ENCODE measurements at places on chromosomes 6 and 20.

DNA sequence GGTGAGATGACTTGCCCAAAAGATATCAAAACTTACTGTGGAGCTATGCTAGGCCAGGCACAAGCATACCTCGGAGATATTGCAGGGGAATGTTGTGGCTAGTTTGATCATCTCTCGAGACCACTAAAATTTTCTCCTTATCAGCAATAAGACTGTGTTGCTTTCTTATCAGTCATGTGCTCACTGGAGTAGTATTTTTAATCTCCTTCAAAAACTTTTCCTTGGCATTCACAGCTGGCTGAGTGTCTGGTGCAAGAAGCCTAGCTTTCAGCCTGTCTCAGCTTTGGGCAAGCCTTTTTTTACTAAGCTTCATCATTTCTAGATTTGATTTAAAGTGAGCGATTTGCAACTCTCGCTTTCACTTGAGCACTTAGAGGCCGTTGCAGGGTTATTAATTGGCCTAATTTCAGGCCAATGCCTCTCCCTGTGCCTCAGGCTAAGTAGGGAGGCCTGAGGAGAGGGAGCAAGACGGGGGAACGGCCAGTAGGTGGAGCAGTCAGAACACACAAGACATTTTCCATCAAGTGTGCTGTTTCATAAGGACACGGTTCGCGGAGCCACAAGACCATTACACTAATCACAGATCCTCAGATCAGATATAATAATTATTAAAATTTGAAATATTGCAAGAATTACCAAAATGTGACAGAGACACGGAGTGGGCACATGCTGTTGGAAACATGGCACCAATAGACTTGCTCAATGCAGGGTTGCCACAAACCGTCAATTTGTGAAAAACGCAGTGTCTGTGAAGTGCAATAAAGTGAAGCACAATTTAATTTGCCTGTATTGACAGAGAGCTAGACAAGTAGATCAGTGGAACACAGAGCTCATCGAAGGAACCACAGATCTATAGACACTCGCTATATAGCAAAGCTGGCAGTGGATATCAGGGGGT, 106.8 kb upstream of the SIRPG start:
- peak; percentile 67 for DNase-seq

GRCh38 chr20:17519606-17520285, 11.4 kb downstream of the BFSP1 start:
- DNase-seq, result no peak

DNA sequence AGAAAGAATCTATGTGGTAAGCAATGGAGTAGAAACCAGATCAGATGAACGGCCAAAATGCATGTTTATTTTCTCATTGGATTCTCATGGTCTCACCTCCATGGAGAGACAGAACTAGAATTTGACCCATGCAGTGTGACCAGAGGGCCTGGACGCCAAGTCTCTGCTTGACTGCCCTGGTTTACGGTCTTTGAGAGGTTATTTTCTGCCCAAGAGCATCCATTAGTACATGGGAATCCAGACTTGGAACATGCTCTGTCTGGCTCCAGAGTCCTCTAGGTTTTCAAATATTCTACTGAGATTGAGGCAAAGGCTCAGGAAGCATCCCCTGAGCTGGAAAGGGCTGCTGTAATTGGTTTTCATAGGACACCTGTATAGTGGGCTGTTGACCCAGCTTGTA, 45.5 kb upstream of the UST start:
- DNase-seq, result no peak

DNA sequence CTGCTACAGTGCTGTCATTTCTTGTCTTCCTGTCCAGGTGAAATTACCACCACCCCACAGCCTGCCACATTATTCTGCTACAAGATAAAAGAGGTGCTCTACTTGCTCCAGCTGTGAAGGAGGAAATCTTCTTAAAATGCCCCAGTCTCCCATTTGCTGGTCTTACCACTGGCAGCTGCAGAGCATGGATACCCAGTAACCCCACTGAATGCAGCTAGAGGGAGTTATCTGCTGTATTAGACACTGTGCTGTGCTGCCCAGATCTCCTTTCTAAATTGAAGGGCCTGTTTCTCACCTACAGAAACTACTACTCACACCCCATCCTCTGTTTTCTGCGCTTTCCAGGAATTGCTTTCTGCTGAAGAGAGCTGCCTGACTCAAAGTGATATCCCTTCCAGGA, 517.8 kb downstream of the PKHD1 start:
- no peak for DNase-seq

DNA sequence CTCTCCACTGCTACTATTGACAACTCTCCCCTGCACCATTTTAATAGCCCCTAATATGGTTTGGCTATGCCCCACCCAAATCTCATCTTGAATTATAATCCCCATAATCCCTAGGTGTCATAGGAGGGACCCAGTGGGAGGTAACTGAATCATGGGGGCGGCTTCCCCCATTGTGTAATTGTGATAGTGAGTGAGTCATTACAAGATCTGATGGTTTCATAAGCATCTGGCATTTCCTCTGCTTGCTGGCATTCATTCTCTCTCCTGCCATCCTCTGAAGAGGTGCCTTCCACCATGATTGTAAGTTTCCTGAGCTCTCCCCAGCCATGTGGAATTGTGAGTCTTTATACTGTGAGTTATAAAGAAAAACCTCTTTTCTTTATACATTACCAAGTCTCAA, 74.1 kb upstream of the TCF21 start:
- DNase-seq, result no peak

DNA sequence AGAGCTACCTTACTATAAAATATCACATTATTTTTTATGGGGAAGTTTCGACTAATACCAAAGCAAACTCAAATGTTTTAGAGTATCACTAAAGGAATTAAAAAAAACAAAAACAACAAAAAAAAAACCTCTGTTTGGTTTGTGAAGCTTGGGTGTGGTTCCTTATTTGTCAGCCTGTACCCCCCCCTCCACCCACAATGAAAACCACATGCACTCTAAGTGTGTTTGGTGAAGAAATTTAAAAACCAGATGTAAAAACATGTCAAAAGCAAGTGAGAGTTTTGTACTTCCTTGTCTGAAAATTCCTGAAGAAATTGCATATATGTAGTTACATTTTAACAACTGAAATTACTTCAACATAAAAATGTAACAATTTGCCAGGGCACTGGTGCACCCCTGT, 3.1 kb downstream of the STK38 start:
- DNase-seq, result no peak

GRCh38 chr6:84547341-84547801, 217.0 kb downstream of the TBX18 start:
- DNase-seq, result no peak

DNA sequence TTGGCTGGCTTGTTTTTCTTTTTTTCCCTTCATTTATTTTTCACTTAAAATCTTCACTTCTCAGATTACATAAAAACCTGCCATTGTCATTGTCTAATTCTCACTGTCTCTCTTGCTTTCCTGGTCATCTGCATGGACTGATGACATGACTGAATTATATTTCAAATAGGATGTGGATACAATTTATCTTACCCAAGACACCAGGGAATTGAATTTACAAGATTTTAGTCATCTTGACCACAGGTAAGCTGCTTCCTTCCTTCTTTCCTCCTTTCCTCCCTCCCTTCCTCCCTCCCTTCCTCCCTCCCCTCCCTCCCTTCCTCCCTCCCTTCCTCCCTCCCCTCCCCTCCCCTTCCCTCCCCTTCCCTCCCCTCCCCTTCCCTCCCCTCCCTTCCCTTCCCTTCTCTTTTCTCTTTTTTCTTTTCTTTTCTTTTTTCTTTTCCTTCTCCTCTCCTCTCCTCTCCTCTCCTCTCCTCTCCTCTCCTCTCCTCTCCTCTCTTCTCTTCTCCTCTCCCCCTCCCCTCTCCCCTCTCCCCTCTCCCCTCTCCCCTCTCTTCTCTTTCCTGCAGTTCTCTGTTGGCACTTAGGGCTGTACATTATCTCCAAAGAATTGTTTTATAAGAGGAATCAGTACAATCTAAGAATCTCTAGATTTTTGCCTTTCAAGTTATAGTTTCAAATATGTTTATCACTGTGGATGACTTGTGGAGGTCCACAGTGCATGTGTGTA, 171.5 kb downstream of the CARMIL1 start:
- no peak for DNase-seq

DNA sequence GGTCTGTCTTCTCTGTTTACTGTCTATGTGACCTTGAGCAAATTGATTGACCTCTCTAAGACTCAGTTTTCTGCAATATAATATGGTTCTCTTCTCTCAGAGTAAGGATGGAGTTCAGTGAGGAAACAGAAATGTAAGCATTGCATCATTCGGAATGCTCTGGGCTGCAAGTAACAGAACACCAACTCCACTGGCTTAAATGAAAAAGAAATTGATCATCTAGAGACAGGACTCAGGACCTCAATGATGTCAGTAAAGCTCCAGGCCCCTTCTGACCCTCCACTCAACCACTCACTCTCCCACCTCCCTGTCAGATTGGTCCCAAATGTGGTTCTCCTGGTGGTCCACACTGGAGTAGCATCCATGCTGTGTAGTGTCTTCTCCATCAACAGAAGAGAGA, 31.9 kb downstream of the FAM110A start:
- DNase-seq, result no peak

DNA sequence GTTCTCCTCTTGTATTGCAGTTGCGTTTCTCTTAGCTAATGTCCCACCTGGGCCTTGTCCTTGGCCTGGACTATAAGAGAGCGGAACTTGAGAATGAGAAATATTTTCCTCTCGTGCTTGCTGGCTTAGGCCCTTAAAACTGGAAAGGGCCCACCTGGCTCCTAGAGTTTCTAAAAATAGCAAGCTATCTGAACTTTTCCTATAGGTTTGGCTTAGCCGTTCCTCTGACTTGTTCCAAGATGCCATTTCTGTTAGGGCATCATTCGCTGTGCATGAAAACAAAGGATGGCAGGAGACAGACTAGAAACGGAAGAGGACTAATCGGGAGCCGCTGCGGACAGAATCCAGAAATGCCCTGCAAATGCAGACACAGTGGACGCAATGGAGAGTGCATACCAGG, 4.5 kb downstream of the RIPOR3 start:
- peak; percentile 91 for DNase-seq

DNA sequence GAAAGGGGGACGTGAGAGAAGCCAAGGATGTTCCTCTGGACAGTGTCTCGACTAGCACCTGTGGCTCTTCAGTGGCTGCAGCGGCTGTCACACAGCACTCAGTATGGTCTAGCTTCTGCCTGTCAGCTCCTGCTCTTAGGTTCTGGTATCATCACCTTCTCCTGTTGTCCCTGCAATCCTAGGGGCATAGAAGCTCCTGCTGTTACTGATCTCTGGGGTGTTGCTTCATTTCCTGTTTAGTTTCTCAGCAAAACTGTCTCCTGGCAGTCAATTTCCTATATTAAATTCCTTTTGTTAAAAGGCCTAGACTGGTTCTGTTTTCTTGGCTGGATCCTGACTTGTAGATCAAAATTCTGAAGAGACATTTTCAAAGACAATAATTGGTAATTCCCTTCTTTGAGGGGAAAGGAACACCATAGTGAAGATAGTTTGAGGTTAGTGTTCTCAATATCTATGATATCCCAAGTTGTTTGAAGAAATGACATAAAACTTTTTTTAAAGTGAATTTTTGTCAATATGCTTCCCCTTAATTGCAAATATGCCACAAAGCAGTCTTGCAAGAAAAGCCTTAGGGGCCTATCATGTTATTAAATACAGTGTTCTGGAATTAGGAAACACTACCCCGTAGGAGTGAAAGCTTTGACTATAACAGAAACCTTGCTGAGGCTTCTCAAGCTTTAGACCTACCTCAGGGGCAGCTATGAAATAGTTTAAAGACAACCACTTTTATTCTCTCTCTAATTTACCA, 148.5 kb downstream of the KIF6 start:
- DNase-seq, result no peak

- DNase-seq, result no peak
These were observed 751.1 kb downstream of the HACE1 start for GRCh38 chr6:104108634-104109033.

DNA sequence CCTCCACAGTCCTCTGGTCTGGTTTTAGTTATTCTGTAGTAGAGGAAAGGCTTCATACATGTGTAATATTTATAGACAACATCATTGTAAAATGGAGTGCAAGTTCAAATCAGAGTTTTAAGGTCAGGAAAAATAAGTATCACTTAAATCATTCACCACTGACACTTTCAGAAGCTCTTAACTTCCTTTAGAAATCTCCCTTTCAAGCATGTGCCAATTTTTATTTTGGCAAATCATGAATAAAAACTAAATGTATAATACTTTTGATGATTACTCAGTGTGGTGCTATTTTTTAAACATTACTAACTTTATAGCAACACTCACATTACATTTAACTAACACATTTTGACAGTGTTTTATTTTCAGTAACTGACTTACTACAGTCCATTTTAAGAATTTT, 112.2 kb downstream of the OGFRL1 start:
- DNase-seq, result no peak

GRCh38 chr6:35596448-35597442, 84.0 kb upstream of the TULP1 start:
- no peak for DNase-seq

DNA sequence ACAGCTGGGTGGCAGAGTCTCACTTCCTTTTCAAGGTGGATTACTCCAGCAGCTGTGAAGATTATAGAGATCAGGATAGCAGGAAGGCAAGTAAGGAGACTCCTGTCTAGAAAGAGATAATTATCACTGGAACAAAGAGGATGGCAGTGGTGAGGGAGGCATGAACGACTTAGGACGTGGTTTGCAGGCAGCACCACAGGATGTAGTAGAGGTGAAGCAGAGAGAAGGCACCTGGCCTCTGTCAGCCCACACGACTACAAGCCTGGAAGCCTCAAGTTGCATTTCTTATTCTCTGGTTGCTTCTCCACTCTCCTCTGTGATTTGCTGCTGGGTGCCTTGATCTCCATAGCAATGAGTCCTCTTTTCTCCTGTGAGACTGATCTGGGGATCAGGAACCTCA, 62.7 kb downstream of the TSHZ2 start:
- DNase-seq, result no peak

GRCh38 chr6:116381000-116381399, 10.3 kb downstream of the DSE start:
- DNase-seq, result no peak

- DNase-seq, result no peak
These were observed 1.0 kb downstream of the TRERF1 start for GRCh38 chr6:42450477-42451332.

GRCh38 chr20:62603907-62604785, 38.2 kb upstream of the SLCO4A1 start:
- DNase-seq, result no peak

- no peak for DNase-seq
These were observed 23.9 kb downstream of the SRC start for GRCh38 chr20:37369846-37370245.

- no peak for DNase-seq
These were observed 239.6 kb downstream of the CDKAL1 start for GRCh38 chr6:20773822-20774221.

- DNase-seq, result no peak
These were observed 75.3 kb downstream of the PRDM1 start for GRCh38 chr6:106161311-106161874.

- no peak for DNase-seq
These were observed 53.2 kb upstream of the SLCO4A1 start for GRCh38 chr20:62589150-62589498.

- DNase-seq, result no peak
These were observed 70.8 kb downstream of the TFAP2B start for GRCh38 chr6:50889497-50889896.

Measured in muscle of arm (tissue), 14 donors.